AML-193 (cell line): ENCODE measurements at places on chromosomes 1 and 21.

- no peak for DNase-seq
Measured at GRCh38 chr1:37478451-37478881, 4.1 kb downstream of the ZC3H12A start.

GRCh38 chr1:215416497-215416896 is 150.6 kb upstream of the KCTD3 start:
- DNase-seq, result no peak

DNA sequence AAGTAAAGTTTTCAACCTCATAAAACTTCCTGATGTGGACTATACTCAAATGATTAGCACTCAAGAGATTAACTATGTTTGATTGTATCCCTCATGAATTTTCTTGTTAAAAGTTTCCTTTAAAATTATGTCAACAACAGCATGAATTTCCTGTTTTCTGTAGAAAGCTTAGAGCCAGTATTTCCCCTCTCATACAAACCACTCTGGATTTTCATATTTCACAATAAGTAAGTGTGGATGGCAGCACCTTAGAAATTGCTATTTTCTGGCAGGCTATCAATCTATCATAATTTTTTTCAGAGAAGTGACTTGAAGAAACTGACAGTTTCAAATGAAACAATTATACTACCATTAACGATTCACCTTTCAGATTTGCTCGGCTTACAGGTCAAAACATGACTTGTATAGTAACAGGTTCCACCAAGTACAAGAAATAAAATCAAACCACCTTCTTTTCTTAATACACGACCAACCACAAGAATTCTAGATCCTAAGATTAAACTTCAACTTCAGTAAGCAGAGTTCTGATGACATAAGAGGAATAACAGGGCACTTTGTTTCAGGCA is 20.8 kb downstream of the ELK4 start:
- no peak for DNase-seq

GRCh38 chr1:25022361-25023189 is 92.5 kb upstream of the RUNX3 start:
- DNase-seq, result peak; percentile 94

DNA sequence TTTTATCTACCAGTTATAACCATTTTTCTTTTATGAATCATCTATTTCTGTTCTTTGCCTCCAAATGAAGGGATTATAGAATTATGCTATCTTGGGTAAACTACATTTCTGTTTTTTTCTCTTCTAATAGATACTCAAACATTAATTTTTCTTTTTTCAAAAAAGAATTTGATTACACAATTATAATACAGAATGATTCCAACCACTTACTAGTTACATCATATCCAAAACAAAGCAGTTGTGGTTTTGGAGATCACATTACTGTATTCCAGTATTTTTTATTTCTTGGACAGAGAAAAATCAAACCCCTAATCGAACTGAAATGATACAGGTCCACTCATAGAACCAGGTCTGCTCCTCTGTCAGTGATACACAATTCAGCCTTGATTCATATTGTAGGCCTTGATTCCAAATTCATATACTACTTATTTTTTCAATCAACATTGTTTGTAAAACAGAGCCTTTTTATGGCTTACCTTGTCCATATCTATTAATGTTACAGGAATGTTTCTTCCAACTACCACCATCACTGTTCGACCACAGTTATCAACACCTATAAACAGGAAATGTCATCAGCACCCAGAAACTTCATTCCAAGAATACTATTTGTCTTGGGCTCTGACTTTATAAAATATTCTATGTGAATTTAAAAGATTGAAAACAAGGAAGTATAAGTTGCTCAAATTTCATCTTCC is 43.2 kb downstream of the GDAP2 start:
- no peak for DNase-seq

DNA sequence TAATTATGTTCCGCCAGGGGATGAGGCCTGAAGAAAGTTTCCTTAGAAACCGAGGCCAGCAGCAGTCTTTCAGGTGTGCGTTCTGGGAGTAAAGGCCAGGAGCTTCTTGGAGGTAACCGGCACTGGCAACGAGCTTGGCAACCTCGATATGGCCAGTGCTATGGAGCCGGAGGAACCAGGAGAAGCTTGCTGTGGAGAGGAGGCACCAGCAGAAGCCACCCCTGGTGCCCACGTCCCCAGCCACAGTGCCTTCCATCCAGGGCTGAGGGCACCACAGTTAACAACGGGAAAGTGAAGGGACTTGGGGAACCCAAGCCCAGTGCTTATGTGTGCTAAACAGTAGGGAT is 41.5 kb upstream of the LIN9 start:
- DNase-seq, result no peak

DNA sequence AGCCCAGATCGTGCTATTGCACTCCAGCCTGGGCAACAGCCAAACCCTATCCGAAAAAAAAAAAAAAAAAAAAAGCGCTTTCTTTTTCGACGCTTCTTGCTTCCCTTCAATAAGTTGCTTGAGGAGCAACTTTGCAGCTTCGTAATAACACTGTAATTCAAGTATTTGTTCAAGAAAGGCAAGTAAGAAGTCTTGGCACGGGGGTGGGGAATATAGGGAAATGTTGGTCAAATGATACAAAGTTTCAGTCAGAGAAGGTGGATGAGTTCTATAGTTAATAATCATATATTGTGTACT is 871 bp upstream of the PSMA5 start:
- no peak for DNase-seq

DNA sequence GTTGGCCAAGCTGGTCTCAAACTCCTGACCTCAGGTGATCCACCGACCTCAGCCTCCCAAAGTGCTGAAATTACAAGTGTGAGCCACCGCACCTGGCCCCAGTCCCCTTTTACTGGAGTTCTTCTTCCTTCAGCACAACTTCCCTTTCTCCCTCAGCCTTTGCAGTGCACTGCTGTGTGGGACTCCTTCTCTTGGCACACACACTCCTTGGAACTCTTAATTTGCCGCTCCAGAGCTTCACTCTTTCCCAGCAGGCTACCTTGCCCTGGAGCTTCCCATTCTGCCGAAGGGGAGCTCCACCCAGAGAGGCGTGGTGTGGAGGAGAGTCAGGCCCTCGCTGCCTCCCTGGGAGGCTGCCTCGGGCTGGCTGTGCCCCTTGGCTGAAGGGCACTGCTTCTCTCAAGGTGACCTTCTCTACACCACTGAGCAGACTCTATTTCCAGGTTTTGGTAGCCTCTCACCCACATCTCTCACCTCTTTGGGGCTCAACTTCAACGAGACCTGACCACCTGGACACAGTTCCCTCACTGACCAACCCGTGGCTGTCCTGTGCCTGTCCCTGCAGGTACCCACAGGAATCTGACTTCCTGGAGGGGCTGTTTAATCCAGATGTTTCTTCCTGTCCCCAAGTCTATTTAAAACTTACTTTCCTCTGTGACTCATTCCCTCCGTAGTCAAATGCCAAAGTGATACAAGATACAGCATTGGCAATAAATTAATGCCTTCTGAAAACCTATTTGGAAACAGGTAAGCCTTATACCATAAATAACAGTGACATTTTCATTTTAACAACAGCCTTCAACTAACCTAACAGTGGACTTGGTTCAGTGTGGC is 227.3 kb upstream of the KIAA0040 start:
- no peak for DNase-seq

GRCh38 chr1:209398313-209398991 is 185.1 kb upstream of the CAMK1G start:
- DNase-seq, result no peak

DNA sequence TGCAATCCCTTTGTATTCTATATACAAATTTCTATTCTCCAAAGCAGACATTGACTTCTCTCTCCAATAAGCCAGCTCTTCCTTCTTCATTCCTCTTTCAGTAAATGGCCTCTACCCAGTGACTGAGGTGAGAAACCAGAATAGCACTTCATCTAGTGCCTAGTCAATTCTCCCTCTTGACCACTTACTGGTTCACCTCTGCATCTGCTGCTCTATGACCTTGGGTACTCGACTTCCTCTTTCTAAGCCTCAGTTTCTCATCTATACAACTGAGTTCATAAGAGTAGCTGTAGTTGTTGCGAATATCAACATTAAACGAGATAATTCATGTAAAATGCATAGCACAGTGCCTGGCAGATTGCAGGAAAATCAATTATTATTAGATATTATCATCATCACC is 12.4 kb downstream of the LYST start:
- no peak for DNase-seq

GRCh38 chr21:33125680-33126375 is 55.9 kb downstream of the OLIG1 start:
- DNase-seq, result no peak

DNA sequence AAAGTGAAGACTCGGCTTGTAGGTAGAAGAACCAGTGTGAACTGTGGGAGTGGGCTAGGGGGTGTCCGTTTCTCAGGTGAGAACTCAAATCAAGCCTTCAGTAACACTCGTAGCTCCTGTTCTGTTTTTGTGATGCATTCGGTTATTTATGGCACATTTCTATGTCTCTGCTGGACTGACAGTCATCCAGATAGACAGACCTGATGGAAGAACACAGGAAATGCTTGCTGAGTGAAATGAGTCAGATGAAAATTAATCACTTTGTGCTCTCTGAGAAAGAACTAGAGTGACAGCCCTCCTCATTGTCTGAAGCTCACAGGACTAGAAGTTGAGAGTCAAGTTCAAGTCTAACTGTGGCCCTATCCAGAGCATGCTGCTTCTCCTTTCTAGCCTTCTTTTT is 360.1 kb upstream of the PLXNA2 start:
- no peak for DNase-seq

DNA sequence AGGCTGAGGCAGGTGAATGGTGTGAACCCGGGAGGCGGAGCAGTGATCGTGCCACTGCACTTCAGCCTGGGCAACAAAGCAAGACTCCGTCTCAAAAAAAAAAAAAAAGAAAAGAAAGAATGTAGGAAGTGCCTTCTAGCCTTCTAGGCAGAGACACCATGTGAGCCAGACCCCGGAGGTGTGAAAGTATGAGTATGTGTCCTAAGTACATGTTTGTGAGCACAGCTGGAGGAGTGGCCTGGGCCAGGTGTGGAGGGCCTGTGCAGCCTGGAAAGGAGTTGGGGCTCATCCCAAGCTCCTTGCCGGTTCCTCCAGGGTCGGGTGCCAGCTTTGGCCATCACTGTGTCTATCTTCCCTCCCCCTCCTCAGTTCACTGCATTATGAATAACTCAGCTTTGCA is 13.0 kb downstream of the SOX13 start:
- no peak for DNase-seq

DNA sequence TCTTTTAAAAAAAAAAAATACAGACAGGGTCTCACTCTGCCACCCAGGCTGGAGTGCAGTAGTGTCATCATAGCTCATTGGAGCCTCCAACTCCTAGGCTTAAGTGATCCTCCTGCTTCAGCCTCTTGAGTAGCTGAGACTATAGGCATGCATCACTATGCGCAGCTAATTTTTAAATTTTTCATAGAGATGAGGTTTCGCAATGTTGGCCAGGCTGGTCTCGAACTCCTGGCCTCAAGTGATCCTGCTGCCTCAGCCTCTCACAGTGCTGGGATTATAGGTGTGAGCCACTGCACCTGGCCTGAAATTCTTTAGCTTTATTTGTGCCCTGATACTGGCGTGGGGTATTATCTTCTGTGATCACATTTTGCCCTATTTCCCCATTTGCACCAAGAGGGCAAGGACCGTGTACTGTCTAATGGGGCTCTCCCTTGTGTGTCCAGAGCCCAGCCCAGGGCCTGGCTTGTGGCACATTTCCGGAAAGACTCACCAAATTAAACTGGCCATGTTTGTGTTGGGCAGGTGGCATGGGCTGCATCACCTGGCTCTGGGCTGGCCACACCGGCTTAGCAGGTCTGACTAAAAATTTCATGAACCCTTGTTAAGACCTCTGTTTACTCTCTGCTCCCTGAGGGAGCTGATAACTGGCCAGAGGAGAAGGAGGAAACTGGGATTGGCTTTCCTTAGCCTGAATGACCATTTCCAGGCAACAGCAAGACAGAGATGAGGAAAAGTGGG is 32.2 kb downstream of the TRIM62 start:
- DNase-seq, result no peak

DNA sequence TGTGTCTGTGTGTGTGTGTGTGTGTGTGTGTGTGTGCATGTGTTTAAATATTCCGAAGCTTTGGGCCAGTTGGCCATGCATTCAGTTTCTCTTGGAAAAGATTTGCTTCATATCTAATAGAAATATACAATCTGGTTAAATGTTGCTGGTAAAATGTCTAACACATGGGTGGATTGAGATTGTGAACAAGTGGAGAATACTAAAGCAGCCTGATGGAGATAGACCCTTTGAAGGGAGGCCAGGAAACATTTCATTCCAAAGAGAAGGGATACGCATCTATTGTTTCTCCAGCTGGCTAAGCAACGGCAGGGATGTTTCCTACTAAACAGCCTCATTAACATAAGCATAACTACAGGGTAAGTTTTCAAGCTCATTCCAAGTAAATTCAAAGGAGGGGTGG is 257.5 kb upstream of the PTBP2 start:
- DNase-seq, result no peak

GRCh38 chr1:226520640-226521355 is 27.8 kb upstream of the STUM start:
- DNase-seq, result no peak

GRCh38 chr1:95221306-95221705 is 12.7 kb upstream of the RWDD3 start:
- DNase-seq, result no peak

DNA sequence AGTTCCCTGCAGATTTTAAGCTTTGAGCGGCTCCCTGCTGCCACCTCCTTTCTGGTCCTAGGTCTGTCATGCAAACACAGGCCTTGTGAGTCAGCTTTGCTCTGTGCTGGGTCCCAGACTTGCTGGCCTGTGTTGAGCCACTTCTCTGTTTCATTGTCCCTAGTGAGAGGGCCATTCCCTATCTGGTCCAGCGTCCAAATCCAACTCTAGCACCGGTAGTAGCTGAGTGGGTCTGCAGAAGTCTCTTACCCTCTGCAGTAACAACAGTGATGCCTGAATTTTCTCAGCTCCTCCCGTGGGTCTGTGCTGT is 5.8 kb downstream of the TTC22 start:
- no peak for DNase-seq

GRCh38 chr1:66873111-66873510 is 51.5 kb downstream of the DNAI4 start:
- no peak for DNase-seq

GRCh38 chr1:62621907-62622306 is 24.6 kb downstream of the ANGPTL3 start:
- peak; percentile 27 for DNase-seq

GRCh38 chr1:151060007-151060656 is at the start of gene MLLT11:
MLLT11 (plus strand) TSS chr1:151060397; CDS start chr1:151067225, 6,828 bp downstream.
- no peak for DNase-seq
